Stimulated activated CD4-positive, alpha-beta T cell treated with anti-CD3 and anti-CD28 coated beads, Interleukin-1b, Interleukin-23, amount 100 ng/mL, for 1 hour (primary cell): ENCODE measurements at places on chromosomes 16 and 17.

DNA sequence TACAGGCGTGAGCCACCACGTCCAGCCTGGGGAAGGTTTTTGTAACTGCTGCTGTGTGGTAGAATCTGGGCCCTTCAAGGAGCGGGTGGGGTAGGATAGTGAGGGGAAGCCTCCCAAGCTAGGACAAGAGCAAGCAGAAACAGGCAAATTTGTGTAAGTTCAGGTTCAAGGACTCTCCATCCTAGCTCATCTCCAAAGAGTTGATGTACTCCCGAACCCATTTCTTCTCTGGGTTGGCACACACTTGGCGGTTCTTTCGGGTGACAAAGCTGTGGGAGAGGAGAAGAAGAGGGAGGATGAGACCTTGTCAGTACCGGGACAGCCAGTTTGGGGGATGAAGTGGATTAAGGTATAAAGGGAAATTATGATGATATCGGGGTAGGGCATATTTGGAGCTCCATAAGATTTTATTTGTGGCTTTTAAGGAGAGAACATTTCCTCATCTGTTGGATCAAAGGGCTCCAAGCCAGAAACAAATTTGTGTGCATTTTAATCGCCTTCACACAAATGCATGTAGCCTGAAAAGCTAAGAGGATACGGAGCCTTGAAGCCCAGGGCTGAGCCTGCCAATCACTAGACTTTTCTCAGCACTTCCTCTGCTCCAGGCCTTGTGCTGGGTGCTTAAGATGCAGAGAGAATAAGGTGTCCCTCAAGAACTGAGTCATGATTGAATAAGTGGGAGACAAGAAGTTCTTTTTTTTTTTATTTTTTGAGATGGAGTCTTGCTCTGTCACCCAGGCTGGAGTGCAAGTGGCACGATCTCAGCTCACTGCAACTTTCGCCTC, 3.7 kb upstream of the HEATR9 start:
- DNase-seq: no peak

DNA sequence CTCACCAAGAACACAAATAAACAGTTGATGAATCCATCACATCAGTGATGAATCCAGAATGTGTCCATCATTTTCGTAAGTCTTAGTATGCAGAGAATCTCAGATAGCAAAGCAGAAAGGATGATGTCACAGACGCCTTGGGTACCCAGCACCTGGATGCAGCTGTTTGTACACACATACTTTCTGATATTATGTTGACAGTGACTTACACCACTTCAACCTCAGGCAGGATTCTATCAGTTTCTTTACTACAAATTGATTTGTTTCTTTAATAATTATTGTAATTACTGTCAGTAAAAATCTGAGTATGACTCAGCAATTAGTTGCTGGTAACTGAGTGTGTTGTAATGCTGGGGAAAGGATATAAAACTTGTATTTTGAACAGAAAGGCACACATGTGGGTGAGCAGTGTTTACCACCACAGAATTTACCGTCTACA, 159.8 kb downstream of the RPTOR start:
- DNase-seq: no peak

- DNase-seq: no peak
These were observed 7.3 kb downstream of the C16orf54 start for GRCh38 chr16:29738514-29738913.

GRCh38 chr17:21248500-21248899, 4.7 kb downstream of the NATD1 start:
- no peak for DNase-seq

DNA sequence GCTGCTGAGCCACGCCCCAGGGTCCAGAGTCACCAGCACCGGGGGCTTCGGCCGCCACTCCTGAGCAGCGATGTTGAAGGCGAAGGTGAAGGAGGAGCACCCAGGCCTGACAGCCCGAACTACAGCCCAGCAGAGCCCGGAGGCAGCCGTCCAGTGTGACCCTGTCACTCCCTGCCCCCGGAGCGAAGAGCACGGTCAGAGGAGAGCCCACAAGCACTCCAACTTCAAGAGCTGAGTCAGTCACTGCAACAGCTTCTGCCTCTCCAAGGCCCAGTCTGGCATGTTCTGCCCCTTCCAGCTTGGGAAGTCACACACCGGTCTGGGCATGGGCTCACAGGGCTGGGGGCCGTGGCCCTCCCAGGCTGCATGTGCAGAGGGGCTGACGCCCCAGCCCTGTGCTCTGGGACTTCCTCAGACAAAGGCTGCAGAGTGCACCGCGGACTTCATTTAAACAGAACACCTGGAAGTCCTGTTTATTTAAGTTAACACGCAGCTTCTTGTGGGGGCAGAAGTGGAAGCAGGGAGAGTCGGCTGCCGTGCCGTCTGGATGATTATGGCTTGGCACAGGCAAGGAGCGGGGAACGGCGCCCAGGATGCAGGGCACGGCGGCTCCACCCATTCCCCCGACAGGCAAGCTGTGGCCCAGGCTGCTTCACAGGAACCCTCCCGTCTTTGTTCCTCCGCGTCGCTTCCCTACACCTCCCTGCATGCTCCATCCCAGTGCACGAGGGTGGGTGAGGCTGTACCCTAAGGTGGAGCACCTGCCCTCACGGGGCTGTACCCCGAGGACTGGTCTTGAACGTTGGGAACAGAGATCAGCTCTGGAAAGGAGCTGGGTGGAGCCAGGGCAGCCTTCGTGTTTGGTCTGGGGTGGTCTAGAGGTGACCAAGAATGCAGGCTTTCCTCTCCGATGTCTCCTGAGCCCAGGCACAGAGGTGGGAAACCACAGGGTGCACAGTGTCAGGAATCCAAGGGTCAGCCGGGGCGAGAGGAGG, 68.9 kb upstream of the METRNL start:
- DNase-seq: no peak

DNA sequence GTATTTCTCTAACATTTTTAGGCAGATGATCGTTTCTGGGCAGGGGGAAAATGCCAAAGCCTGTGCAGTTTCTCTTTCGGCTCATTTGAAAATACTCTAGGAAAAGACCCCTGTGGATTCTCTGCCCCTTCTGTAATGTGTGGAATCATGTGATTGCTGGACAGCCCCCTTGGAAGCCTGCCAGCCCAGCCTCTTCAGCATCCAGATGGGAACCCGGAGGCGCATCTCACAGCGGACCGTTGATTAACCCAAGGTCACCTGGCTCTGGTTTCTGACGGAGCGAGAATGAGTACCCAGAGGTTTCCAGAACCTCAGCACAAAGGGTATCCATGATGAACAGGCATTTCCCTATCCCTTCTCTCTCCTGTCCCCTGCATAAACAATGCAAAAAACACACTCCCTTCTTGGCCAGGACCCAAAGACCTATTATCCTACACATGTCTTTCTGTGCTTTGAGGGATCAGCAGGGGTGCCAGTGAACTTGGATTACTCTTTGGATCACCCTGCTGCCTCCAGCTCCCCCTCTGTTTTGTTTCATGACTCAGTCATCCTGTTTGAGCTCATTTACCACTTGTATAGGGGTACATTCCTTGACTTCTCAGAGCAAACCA, 957.1 kb upstream of the RBFOX1 start:
- no peak for DNase-seq
